ENCODE measurements at places on chromosomes 12 and 14. TPM values are rescaled to one million over a fixed set of nuclear protein-coding genes. Genes with fewer than 3 reads are reported as not detected.

DNA sequence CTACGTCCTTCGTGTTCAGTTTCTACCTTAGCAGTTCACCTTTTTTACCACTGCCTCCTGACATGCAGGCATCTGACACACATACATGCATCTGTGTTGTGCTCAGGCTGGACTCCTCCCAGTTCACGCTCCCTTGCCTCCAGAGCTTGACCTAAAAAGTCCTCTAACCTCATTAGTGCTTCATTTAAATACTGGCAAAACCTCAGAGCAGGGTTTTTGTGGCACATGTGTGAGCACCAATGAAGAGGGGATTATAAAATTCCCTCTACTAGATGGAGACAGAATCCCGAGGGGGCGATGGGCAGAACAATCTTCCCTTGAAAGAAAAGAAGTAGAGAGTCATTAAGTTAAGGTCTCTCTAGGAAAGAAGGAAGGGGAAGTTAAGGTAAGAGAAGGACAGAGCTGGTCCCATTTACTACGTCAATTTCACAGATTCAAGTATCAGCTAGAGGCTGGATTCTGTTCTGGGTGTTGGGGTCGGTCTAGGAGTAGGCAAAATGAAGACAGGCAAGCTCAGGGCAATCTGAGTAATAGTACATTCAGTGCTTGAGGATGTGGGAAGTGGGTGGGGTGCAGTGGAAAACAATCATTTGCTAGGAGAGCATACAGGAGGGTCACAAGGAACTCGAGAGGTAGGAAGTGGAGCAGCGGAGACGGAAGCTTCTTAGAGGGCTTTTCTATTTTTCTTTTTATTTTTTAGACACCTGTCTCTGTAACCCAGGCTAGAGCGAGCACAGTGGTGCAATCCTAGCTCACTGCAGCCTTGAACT, 7.5 kb downstream of the HAL start:
- DNase-seq = no peak

The AMHR2 gene
- total RNA-seq = not detected

The CIROP gene
- total RNA-seq = not detected

The KIF26A gene
- total RNA-seq = 3.0 TPM

The GALNT4 gene
- 8.1 TPM for total RNA-seq

GRCh38 chr14:104593710-104594136, 10.8 kb downstream of the TMEM179 start:
- no peak for DNase-seq

DNA sequence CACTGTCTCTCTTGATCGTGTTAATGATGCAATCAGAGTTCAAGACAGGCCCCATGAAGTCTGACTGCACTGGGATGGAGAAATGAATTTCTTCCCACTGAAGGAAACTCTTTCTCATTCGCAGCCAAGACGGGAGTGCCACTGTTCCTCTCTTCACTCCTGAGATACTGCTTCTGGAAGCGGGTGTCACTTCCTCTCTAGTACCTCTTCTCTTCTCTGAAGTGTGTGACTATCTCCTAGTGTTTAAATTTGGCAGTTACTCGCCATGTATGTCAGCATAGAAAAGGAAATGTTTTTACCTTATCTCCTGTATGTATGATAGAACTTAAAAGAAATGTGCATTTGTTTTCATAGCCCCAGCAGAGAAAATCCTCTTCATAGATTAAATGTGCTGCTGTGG, 215.2 kb downstream of the ANO6 start:
- no peak for DNase-seq

DNA sequence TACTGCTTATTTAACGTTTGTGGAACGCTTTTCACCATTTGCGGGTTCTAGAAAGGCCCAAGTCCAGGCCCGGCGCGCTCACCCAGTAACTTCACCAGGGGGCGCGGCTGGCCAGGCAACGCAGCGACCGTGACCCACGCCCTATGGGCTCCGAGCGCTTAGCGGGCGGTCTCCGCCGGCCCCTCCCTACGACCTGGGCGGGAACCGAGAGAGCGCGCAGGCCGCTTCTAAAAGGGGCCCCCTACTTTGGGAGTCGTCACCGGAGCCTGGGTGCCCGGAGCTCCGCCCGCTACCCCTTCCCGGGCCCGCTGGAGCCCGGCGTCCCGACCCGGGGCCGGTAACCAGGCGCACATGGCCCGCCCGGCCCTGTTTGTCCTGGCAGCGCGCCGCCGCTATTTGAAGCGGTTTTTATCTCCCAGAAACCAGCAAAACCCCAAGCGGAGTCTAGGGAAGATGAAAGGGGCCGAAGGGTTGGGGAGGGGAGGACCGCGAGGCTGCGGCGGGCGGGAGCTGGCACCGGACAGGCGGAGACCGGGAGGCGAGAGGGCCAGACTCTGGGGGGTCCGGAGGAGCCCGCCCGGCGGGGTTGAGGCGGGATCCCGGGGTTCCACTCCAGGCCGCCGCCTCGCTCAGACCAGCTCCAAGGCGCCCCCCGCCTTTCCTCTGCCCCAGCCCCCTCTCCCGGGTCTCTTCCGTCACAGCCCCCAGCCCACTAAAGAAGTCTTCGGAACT, 3.5 kb upstream of the AAAS start:
- peak; percentile 80 for DNase-seq

The PXN gene
- 136 TPM for total RNA-seq
